GM04504 (cell line): ENCODE measurements at places on chromosomes 3 and 15.

GRCh38 chr3:129031476-129032215 lies 28.9 kb upstream of the GP9 start:
- DNase-seq = no peak

DNA sequence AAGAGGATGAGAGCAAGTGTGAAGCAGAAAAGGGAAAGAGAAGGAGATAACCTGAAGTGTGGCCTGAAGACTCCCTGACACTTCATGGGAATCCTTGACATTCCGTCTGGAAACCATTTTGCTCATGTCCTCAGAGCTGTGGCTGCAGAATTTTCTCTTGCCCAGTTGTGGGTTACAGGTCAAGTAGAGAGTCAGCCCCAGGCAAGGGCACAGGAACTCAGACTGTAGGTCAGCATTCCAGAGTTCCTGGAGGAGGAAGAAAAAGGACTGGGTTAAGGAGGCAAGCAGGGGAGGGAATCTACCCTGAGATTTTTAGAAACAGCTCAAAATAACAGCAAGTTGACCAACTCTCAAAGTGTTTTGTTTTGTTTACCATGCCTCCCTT lies 4.1 kb upstream of the THSD4 start:
- DNase-seq = no peak

- DNase-seq = no peak
These were observed 31.5 kb upstream of the FAM81A start for GRCh38 chr15:59406446-59406845.

GRCh38 chr3:78721771-78722543 lies 1045.8 kb downstream of the ROBO1 start:
- DNase-seq = no peak
